ENCODE measurements at places on chromosomes 3 and 15.

GRCh38 chr15:46080016-46080415 lies 445.2 kb downstream of the SQOR start:
- DNase-seq = no peak

DNA sequence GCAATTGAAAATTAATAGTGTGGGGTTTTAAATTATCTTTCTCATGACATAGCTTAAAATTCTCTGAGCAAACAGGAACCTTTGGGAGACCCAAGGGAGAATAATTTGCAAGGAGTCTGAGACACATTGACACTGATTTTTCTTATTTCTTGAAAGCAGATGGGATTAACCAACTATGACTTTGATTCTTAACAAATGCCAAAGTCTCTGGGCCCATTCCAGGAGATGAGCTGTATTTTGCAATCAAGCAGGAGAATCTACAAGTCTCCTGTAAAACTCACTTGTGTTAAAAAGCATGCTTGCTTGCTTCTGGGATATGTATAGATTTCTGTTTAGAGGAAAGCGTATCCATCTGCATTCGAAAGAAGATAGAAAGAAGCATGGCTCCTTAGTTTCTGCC lies 71.3 kb upstream of the STT3B start:
- DNase-seq = no peak

DNA sequence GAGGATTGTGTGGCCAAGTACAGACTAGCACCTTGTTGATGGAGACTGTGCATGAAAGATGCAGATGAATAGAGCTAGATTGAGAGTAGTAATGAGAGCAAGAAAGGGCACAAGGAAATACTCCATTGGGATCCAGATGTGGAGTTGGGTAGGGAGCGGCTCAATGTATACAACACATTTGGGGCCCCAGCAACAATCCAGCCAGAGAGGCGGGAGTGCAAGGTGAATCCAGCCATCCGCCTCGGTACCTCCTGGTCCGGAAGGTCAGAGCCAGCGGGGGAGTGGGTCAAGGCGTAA lies 9.0 kb downstream of the ISL2 start:
- no peak for DNase-seq

GRCh38 chr3:36909666-36910065 lies 35.2 kb downstream of the TRANK1 start:
- no peak for DNase-seq

DNA sequence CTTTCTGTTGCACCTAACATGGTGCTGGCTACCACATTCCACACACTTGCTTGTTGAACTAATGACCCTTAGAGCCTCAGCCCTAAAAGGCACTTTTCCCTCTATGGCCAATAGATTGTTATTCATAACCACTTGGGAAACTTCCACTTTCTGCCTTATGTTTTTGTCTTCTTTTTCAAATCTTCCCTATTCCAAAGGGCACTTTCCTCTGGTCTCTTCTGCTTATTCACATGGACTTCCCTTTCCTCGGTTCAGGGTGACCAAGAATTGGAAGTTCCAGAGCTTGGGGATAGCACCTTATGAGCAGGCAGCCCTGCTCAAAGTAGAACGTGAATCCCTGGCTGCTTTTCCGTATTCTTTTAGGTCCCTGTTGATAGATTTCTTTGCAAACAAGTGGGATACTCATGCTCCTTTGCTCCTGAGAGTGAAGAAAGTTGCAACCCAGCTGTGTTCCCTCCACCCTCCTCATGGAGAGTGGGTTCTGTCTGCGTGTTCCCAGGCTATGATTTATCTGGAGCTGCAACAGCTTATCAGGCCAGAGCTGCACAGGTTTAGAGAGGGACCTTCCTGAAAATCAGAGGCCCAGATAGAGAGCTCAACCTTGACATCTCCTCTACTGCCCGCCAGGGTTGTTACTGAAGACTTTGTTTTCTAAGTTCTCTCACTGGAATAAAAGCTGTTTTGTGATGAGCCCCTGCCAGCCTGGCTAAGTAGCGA lies 58.8 kb upstream of the MYZAP start:
- no peak for DNase-seq

DNA sequence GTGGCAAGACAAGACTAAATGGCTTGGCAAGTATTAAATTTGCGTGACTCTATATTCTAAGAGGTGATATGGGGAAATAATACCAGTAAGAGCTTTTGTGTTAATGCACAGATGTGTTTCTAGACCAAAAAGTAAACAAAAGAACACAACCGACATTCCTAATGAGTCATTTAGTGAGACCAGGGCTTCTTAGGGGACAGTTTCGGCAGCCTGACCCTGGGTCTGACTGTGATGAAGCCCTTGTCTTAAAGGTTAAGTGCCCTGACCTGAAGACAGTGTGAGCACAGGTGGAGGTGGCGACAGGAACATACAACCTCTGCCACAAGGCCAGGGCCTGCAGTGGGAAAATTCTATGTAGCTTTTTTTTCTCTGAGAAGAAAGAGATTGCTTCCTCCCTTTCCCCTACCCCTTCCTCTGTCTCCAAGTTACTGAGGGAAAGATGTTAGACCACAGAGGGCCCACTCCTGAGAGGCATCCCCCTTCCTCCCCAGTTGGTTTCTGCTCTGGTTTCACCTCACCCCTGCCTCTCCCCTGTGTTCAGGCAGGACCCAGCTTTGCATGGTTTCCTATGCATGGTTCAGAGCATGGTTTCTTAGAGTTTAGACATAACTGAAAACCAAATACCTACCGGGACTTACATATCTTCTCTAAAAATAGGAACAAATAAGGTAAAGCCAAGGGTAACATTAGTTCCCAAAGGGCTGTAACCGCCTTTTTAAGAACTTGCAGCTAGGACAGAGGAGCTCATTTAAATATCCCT lies 24.8 kb upstream of the CMTM7 start:
- DNase-seq = no peak

GRCh38 chr3:182215881-182216280 lies 504.2 kb downstream of the SOX2 start:
- DNase-seq = no peak

- DNase-seq = no peak
Measured at GRCh38 chr15:67731112-67731721, 94.1 kb upstream of the SKOR1 start.

All from T1000 (cell line).